ENCODE measurements at places on chromosomes 2 and 18.

GRCh38 chr2:197205585-197206215 is 104.9 kb downstream of the ANKRD44 start:
- no peak for DNase-seq

GRCh38 chr2:239312081-239312511 is 88.7 kb downstream of the HDAC4 start:
- no peak for DNase-seq

DNA sequence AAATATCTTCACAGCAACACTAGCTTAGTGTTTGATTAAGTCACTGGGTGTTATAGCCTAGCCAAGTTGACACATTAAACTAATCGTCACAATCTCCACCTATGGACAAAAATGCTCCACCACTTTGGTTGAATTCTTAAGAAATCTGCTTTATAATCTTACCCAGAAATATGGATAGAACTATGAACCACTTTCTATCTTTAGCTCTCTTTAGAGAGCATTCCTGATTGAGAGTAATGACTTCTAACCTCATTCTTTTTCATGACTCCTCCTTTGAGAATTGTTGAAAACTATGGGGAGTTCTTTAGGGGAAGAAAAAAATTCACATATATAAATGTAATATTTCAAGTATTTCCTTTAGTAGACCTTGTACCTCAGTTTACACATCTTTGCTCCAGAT is 1282.2 kb upstream of the ZEB2 start:
- DNase-seq: no peak

DNA sequence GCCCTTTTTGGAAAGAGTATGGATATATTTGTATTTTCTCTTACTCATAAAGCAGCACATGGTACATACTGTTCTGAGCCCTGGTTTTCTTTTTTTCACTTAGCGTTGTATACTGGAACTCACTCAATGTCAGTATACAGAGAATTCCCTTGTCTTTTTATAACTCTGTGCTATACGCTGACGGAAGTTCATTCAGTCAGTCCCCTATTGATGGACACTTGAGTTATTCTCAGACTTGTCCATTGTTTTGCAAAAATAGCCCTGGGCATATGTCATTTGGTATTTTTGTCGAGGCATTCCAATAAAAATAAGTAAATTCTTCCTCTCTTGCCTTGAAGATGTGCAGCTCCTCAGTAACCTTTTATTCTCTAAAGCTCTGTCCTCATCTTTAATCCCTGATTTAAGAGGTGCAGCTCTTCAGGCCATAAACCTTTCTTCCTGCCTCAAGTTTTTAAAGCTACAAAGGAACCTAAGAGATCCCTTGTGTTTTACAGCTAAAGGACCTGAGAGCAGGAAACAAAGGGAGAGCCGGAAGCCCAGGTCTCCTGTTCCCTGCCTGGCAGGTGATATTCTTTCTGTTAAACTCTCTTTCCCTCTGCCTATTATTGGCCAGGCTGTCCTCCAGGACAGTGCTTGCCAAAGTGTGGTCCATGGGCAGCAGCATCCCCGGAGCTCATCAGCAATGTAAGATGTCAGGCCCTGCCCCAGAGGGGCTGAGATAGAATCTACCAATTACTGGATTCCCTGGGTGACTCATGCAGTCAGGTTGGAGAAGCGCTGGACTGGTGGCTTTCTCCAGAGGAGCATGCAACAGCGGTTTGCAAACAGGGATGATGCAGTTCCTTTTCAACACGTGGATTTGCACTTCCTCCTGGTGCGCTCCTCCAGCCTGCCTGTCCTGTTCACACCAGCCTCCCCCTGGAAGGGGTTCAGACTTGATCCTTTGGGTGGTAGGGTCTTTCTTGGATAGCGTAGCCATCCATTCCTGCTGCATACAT is 158.0 kb downstream of the NEDD4L start:
- no peak for DNase-seq

Measured in HuH-7 (cell line).